ENCODE measurements at places on chromosomes 11 and 22. TPM values are rescaled to one million over a fixed set of nuclear protein-coding genes. Genes with fewer than 3 reads are reported as not detected.

TNNI2 gene
- total RNA-seq = 4.4 TPM

POU2AF3 gene
- 3.8 TPM for total RNA-seq

DGAT2 gene
- total RNA-seq = 12.4 TPM

RDX gene
- total RNA-seq = 54.2 TPM

CNTF gene
- total RNA-seq = 0.76 TPM

OR8G5 gene
- not detected for total RNA-seq

DRD2 gene
- total RNA-seq = 0.08 TPM

ZNF280B gene
- total RNA-seq = 0.04 TPM

OR8K3 gene
- not detected for total RNA-seq

HIC2 gene
- 2.1 TPM for total RNA-seq

SEZ6L gene
- total RNA-seq = 0.04 TPM

ZFTA gene
- 2.9 TPM for total RNA-seq

All from esophagus mucosa (tissue), 1 donor.